Neural crest cell (in vitro differentiated cells): ENCODE measurements at places on chromosomes 7 and 10. TPM values are rescaled to one million over a fixed set of nuclear protein-coding genes. Genes with fewer than 3 reads are reported as not detected.

DNA sequence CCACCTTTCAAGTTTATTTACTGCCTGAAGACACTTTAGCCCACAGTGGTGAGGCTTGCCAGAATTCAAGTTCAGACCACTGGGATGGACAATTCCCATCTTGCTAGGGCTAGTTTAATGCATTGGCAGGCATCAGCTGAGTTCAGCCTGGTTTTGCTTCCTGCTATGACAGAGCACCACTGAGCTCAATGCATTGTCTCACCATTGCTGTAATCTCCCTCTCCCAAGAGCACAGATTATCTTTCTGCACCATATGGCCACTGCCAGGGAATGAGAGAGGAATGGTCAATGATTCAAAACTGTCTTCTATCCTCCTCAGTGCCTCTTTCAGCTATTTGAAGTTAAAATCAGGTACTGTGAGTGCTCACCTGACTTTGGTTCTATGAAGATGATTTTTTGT lies 160.8 kb downstream of the XPNPEP1 start:
- DNase-seq: no peak

DNA sequence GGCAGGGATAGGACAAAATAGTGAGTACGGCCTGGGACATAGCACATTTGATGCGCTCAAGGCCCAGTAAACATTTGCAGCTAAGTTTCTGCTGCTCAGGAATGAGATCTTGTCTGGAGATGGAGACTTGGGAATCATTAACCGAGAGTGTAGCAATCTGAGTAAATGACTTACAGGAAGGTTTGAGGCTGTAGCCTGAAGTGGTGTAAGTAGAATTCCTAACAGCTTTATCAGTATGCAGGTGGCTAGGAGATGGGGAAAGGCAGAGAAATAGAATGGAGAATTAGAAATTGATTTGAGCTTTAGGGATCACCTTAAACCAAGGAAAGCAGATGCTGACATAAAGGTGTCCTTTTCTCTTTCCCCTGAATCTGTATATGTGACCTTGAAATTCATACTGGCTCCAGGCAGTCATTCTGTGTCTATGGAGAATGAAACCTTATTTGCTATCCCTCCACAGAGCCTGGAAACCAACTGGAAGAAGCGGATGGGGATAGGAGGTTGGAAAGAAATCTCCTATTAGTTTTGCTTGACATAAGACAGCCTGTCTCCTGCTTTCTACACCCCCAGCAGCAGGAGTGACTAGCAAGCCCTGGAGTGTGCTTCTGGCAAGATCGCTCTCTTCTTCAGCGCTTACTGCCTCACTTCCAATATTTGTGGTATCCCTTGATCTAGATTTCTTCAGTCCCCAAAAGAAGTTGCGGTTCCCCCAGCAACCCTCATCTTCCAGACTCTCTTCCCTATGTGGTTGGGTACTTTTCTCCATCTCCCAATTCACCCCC lies 6.4 kb upstream of the PON2 start:
- DNase-seq: no peak

DNA sequence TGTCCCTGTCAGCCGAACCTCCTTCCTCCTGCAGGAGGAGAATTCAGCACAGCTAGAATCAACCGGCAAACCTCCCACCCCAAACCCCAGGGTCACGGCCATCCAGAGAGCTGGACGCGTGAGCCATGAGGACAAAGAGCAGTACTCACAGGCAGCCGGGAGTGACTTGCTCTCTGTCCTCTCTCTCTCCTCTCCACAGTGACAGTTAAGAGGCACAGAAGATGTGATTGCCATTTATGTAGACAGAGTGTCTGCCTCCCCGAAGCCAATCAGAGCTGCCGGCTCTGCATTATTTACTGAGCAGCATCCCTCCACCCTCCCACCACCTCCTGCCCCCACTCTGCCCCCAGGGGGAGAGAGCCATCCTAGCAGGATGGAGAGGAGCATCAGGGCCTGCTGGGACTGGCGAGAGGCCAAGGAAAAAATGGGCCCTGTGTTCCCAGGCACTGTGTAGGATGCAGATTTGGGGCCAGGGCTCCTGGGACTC lies 4.3 kb downstream of the DDC start:
- peak; percentile 41 for DNase-seq

DNA sequence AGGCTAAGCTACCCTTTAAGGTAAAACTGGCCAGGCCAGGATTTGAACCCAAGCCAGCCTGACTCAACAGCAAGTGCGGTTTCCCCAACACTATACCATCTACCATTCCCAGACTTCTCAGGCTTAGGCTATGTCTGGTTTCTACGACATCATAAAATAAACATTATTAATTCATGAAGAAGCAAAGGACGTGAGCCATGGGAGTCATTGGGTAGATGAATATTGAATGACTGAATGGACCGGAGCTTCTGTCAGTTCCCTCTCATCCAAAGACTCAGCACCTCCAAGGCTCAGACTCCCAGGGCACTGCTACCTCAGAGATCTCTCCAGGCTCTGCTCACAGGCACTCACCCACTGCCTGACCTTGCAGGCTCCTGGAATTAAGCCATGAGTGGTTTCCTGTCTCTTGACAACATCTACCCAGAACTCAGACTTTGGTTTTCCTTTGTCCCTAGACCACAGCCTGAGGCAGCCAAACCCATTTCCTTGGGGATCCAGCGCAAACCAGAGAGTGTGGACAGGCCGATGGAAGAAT lies 64.6 kb upstream of the STEAP1B start:
- no peak for DNase-seq

GRCh38 chr10:122293156-122293960 lies 22.3 kb downstream of the BTBD16 start:
- no peak for DNase-seq

GRCh38 chr10:125089469-125089868 lies 70.9 kb downstream of the CTBP2 start:
- no peak for DNase-seq

- no peak for DNase-seq
Observed at GRCh38 chr7:128935342-128935730, 2.4 kb upstream of the IRF5 start.

GRCh38 chr10:29344073-29344820 lies 55.4 kb downstream of the LYZL1 start:
- DNase-seq: no peak

The ATG9B gene
- total RNA-seq: 8.0 and 9.2 TPM in 2 replicates

The TRIL gene
- total RNA-seq: 60.7 and 61.5 TPM in 2 replicates

The KLF14 gene
- not detected in 2 replicates for total RNA-seq
